ENCODE measurements at places on chromosomes 7 and 10.

DNA sequence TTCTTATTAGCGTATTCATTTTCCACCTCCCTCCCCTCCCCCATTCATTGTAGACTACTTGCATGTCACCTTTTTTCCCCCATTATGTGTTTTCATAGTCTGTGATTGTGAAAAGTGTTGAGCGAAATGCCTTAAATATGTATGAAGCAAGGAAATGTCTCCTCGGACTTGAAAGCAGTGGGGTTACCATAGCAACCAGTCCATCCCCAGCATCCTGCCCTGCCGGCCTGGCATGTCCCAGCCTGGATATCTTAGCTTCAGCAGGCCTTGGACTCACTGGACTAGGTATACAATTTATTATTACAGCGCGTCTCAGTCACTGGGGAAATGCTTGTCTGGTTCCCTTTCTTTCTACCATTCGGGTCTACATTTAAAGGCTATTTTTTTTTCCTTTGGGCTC, 283.6 kb downstream of the BICC1 start:
- no peak for DNase-seq

- DNase-seq, result no peak
These were observed 50.5 kb downstream of the FZD1 start for GRCh38 chr7:91314591-91315323.

DNA sequence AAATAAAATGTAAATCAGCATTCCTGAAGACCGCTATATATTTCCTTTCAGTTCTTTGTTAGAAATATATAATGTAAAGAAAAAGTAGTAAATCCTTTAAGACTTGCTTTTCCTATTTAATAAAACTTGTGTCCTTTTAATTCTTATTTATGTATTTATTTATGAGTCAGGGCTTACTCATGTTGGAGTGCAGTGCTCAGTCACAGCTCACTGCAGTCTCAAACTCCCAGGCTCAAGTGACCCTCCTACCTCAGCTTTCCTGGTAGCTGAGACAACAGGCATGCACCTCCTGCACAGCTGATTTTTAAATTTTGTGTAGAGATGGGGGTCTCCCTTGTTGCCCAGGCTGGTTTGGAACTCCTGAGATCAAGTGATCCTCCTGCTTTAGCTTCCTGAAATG, 724.5 kb downstream of the ANKRD7 start:
- no peak for DNase-seq

- no peak for DNase-seq
These were observed 591.5 kb upstream of the ANKRD30A start for GRCh38 chr10:36533861-36534260.

- DNase-seq, result no peak
These were observed 112.2 kb upstream of the GALNT17 start for GRCh38 chr7:71019706-71020105.

- no peak for DNase-seq
These were observed 101.7 kb downstream of the AUTS2 start for GRCh38 chr7:69699931-69700330.

- DNase-seq, result no peak
These were observed 626 bp downstream of the PRPF18 start for GRCh38 chr10:13587391-13587790.

DNA sequence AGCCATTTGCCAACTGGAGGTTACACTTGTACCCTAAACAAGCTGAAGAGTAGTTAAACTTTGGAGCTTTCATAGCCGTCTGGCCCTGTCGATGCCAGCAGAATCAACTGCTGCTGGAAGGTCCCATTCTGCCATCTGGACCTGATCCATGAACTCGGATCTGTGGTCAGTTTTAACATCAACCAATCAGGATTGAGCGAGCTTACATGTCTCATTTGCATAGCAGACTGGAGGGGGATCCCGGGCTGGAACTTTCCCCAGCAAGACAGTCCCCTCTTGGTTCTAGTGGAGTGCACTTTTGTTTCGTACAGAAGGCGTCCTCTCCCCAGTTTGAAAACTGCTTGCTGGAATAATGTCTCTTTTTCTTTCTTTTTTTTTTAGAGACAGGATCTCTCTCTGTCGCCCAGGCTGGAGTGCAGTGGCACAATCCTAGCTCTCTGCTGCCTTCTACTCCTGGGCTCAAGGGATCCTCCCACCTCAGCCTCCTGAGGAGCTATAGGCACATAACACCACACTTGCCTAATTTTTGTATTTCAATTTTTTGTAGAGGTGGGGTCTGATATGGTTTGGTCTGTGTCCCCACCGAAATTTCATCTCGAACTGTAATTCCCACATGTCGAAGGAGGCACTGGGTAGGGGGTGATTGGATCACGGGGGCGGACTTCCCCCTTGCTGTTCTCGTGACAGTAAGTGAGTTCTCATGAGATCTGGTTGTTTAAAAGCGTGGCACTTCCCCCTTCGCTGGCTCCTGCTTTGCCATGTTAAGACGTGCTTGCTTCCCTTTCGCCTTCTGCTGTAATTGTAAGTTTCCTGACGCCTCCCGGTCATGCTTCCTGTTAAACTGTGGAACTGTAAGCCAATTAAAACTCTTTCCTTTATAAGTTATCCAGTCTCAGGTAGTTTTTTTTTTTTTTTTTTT, 42.8 kb upstream of the SEPHS1 start:
- no peak for DNase-seq

- DNase-seq, result no peak
These were observed 11.9 kb upstream of the SPAG6 start for GRCh38 chr10:22333167-22333974.

- no peak for DNase-seq
These were observed 30.0 kb downstream of the DGKI start for GRCh38 chr7:137816696-137817320.

GRCh38 chr10:89233033-89233432, 18.5 kb downstream of the LIPA start:
- DNase-seq, result no peak

- no peak for DNase-seq
These were observed 109.5 kb downstream of the PHF14 start for GRCh38 chr7:11083214-11083568.

GRCh38 chr7:16320099-16320660, 101.2 kb downstream of the CRPPA start:
- DNase-seq, result no peak

DNA sequence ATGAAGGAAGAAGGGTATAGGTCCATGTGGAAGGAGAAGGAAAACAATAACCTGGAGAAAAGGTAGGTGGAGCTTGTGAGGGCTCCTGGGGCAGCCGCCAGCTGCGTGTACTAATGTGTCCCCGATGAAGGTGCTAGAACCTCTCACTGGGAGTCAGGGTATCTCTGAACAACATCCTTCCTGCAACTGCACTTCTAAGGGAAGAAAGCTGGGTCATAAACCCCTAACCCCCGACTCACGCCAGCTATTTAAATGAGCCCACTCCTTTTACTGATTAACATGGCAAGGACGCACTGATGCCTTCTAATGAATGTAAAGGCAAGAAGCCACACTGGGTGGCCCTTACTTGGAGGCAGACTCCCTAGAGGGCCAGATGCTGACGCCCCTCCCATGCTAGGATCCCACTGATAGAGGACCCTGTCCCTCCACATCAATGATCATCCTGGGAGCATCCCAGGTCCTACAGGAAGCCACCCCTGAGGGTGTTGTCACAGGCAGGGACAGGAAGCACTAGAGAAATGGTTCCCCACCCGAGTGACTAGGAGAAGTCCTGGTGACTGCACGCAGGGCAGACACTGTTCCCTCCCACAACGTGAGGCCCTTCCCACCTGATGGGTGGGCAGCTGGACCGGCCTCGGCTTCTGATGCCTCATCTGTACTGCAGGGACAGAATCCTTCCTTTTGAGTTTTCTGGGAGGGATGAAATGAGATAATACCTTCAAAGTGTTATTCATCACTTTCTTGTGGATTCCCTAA, 20.4 kb downstream of the JCAD start:
- no peak for DNase-seq

- DNase-seq, result no peak
These were observed 11.7 kb downstream of the EPHB6 start for GRCh38 chr7:142866361-142867096.

GRCh38 chr7:70699271-70699670, 432.7 kb upstream of the GALNT17 start:
- DNase-seq, result no peak

DNA sequence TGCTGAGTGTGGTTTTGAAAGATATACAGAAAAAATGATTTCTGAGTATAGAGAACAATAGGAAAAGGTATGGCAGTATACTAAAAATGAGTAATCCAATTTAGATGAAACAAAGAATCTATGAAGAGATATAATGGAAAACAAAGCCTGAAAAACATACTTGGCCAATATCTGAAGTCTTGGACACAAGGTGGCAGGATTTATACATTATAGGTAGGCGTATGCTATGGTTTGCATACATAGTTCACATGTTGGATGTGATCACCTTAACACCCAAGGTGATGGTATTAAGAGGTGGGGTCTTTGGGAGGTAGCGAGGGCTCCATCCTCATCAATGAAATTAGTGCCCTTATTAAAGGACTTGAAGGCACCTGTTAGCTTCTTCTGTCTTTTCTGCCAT, 34.5 kb upstream of the BPGM start:
- no peak for DNase-seq

DNA sequence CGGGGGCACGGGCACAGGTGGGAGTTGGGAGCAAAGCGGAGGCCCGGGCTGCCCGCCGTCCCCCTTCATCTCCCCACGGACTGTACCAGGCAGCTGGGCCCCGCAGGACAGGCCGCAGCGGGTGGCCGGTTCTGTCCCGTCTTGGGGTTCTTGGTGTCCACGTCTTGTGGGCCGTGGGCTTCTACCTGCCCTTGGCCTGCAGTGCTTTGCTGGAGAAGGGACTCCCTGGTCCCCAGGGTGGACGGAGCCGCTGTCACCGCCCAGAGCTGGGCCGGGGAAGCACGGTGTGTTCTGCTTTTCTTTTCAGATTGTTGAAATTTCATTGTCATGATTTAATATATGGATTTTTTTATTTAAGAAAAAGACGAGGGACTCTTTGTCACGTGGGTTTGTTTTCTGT, 11.8 kb downstream of the MAFK start:
- no peak for DNase-seq

All from stimulated activated CD8-positive, alpha-beta memory T cell treated with anti-CD3 and anti-CD28 coated beads, Interleukin-7, amount 100 ng/mL, for 1 hour (primary cell).